Frontal cortex (tissue), 4 donors: ENCODE measurements at places on chromosomes 7 and 10. TPM values are rescaled to one million over a fixed set of nuclear protein-coding genes. Genes with fewer than 3 reads are reported as not detected.

- no peak for DNase-seq
These were observed 126.1 kb upstream of the PRSS58 start for GRCh38 chr7:142383841-142384492.

DNA sequence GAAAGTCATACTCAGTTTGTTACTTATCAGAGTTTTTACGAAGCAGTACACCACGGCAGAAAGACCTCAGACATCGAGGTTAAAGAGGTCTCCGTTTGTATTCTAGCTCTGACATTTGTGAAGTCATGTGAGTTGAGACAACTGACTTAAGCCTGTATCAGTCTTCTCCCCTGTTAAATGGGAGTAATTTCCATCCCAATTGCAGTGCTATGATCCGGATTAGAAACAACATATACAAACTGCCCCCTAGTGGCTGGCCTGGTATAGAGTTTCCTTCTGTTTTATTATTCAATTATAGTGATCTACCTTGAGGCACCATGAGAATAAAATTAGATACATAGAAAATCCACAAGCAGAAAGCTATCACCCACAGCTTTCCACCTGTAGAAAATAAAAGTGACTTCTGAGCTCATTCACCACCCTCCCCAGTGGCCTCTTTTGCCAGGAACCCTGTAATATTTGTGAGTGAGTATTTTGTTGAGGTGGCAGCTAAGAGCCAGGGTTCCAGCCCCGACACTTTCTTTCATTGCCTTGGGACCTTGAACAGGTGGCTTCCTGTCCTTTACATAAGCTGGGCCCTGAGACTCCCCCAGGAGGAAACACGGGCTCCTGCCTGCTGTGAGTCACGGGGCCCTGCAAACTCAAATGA is 607.2 kb upstream of the MGMT start:
- no peak for DNase-seq

The CDC14C gene
- total RNA-seq, result not detected

The TDRD1 gene
- 0.41 TPM for total RNA-seq
